Sigmoid colon (tissue), 7 donors: ENCODE measurements at places on chromosomes 3 and 15.

GRCh38 chr15:67879440-67880129 is 39.7 kb upstream of the RNU6-1 start:
- no peaks in the 10 kb centered on the region for H3K36me3 ChIP-seq
- no peak overlapping the region for H3K4me3 ChIP-seq
- H3K4me1 ChIP-seq: peaks cover 28% of the 10 kb centered on the region
- no peak overlapping the region for H3K27ac ChIP-seq
- no peak for DNase-seq
- no peaks in the 10 kb centered on the region for H3K27me3 ChIP-seq

DNA sequence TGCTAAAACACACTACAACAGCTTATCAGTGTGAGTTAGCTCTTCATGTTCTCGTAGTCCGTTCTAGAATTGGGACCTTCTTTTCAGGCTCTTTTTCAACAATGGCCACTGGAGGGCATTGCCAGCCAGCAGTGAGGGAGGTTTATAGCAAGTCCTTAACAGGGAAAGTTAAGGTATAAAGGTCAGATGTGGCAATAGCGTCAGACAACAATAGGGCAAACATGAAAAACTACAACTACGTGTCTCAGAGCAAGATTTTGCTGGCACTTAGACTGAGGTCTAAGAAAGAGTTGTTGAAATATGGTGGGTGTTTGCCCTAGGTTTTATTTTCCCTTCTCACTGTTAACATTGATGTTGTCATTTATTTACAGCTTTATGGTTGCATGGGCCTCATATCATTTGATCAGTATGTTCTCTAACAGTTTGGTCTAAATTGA is 161.4 kb downstream of the GMNC start:
- H3K36me3 ChIP-seq: no peaks in the 10 kb centered on the region
- H3K4me1 ChIP-seq: no peaks in the 10 kb centered on the region
- H3K4me3 ChIP-seq: no peak overlapping the region
- DNase-seq: no peak

DNA sequence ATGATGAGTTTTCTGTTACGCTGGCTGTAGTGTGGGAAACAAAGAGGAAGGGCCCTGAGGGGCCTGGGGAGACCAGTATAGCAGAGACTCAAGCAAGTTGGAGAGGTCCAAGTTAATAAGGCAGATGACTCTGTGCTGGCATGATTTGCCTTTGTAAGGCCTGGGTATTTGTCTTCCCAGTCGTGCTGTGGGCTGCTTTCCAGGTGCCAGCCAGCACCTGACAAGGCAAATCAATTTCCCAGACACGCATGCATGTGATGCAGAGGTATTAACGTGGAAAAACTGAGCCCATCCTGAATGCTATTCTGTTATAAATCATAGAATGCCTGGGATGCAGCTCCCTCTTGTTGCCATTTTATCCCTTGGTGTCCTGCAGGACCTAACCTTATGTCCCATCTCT is 175.6 kb downstream of the MFSD1 start:
- no peak overlapping the region for H3K4me3 ChIP-seq
- no peak overlapping the region for H3K27ac ChIP-seq
- DNase-seq: no peak
- no peaks in the 10 kb centered on the region for H3K4me1 ChIP-seq

GRCh38 chr15:57114070-57114469 is 195.6 kb downstream of the TCF12 start:
- H3K27ac ChIP-seq: no peak overlapping the region
- DNase-seq: no peak
- no peaks in the 10 kb centered on the region for H3K36me3 ChIP-seq
- H3K4me1 ChIP-seq: peaks cover 44% of the 10 kb centered on the region
- no peaks in the 10 kb centered on the region for H3K27me3 ChIP-seq

GRCh38 chr15:40336744-40337122 is 4.0 kb downstream of the CCDC9B start:
- H3K4me3 ChIP-seq: no peak overlapping the region
- H3K4me1 ChIP-seq: peaks cover 100% of the 10 kb centered on the region

- H3K4me3 ChIP-seq: no peak overlapping the region
- no peaks in the 10 kb centered on the region for H3K36me3 ChIP-seq
- H3K4me1 ChIP-seq: no peaks in the 10 kb centered on the region
- no peak for DNase-seq
Observed at GRCh38 chr15:71508081-71508682, 302.2 kb upstream of the NR2E3 start.

- DNase-seq: no peak
- H3K27me3 ChIP-seq: no peaks in the 10 kb centered on the region
- no peaks in the 10 kb centered on the region for H3K36me3 ChIP-seq
- no peak overlapping the region for H3K4me3 ChIP-seq
Observed at GRCh38 chr3:161576714-161577510, 80.3 kb downstream of the OTOL1 start.

DNA sequence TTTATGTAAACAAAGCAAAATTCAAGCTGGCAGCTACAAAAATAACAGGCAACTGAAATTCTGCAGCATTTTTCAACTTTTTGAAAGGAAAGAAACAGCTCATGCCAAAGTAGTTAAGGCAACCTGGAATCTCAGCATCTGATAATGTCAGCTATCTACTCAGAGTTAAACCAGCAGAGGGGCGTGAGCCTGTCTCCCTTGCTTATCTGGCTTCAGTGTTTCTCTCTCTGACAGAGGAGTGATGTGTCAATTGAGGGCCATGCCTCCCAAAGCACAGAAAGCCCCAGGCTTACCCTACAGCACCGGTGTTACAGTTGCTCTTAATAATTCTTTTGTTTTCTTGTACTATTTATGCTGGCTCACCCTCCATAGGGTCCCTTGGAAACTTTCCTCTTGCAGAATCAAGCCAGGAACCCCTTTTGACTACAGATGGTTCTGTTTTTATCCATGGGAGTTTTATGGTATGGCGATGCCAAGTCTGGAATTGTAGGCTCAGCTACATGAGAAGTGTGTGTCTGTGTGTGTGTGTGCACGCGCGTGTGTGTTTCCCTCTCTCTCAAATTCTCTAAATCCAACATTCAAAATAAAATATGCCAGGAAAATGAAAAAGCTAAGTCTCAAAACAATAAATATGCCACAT is 7.3 kb downstream of the TMEM212 start:
- no peak for DNase-seq
- no peaks in the 10 kb centered on the region for H3K36me3 ChIP-seq
- H3K4me1 ChIP-seq: no peaks in the 10 kb centered on the region
- no peaks in the 10 kb centered on the region for H3K27me3 ChIP-seq
- no peak overlapping the region for H3K4me3 ChIP-seq
- no peak overlapping the region for H3K27ac ChIP-seq
